Activated T-cell treated with anti-CD3 and anti-CD28 coated beads for 1 hour (primary cell): ENCODE measurements at places on chromosomes 16 and 17.
A peak's percentile ranks its signal among the peaks of the same experiment; 100 is the strongest.

- DNase-seq: no peak
Measured at GRCh38 chr16:12951392-12951791, 50.0 kb downstream of the SHISA9 start.

DNA sequence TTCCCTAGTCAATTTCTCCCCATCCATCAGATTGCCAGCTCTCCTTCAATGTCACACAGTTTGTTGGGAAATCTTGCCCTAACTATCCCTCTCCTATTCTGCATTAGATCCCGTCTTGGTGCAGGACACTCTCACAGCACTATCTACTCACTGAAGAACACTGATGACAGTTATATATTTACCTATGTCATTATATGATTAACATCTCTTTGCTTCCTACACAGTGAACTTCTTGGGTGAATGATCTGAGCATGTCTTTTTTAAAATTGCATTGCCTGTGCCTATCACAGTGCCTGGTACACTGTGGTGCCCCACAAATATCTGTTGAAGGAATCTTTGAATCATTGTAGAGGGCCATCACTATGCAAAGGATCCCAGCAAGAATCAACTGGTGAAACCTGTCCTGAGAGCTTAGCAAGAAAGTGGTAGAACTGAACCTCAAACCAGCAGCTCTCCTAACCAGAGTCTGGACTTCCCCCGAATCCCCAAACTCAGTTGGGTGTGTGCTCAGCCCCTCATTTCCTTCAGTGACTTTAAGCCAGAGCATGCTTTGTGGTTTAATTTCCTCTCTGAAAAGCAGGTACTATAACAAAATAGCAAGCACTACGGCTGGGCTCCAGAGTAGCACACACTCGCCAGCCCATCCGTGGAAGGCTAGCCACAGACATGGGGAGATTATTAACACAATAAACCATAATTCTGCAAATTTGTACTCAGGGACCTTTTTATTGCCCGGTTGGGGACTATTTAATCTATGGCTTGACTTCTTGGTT is 680.7 kb upstream of the SALL1 start:
- DNase-seq: no peak

DNA sequence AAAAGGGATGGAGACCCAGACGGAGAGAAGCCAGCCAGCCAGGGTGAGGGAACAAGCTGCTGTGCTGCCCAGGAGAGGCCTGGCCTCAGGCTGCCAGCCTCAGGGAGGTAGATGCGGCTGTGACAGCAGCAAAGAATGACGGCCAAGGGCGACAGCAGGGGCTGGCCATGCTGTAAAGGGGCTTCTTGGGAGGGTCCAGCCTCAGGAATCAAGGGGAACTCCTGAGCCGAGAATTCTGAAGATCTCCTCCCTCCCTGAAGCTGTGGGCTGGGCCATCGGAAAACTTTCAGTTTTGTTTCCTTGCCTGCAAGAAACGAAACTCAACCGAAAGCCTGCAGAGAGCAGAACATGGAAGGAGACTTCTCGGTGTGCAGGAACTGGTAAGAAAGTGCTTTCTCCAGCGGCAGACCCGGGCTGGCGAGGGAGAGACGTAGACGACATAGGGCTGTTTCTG is at the start of gene XAF1:
XAF1 (plus strand) TSS at position 316 of the 454 bp plus-strand sequence; CDS start at position 349, 33 bp downstream.
- DNase-seq: peak; percentile 54

- DNase-seq: no peak
Measured at GRCh38 chr17:51971121-51971520, 187.4 kb downstream of the CA10 start.

DNA sequence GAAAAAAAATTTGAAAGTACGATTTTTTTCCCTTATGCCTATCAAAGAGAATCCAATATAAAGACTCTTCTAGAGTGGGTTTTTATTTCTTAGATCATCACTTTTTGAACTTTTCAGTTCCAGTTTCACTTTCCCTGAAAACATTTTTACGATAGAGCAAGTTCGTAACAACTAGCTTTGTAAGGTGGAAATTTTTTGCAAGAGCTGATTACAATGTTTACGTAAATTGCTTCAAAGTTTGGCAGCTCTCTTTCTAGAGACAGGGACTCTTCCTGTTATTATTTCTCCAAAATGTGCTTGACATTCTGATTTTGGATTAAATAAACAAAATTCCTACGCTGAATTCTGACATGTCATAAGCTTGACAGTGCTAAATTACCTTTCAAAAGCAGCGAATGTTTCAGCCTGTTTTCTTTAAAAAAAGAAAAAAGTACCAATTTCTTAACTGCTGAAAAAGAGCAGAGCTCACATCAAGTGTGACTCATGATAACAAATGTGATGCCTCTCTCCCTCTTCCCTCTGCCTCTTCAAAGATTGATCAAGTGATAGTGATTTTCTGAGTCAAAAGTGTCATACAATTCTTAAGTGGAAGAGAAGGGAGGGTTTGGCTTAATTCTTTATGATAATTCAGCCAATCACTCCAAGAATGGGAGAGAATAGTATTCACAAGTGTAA is 175.2 kb downstream of the KCNJ2 start:
- no peak for DNase-seq

DNA sequence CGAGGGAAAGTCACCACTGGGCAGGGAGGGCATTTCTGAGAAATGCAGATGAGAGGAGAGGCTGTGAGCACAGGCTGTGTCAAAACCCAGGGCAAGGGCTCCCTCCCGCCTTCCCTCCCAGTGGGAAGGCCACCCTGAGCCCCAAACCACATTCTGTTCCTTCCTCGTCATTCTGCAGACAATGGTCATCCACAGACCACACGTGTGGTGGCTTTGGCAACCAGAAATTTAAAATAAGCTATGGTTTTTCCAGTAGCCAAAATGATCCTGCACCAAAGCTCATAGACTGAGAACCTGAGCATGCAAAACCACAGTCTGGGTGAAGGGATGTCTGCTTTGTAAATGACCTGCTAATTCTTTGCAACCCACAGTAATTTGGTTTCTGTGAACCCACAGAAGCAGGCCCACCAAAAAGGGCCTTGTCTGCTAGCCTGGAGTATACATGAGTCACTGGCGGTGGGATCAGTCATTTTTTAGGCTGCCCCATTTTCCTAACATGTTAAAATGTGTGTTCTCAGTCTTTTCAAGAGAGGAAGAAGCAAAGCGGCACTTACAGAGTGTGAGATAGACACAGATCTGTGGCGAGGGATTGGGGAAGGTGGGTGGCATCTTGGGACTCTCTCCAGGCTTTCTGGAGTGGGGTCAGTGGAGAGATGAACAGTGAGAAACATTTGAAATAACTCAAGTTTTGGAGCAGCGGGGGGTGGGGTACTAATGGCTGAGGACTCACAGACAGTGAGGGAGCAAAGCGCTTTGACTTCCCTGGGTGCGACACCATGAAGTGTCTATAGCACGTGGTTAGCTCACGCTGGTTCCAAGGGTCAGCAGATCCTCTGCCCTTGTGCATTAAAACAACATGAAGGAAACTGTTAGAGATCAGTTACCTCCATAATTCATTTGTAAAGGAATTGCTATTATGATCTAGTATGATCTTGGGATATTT is 20.5 kb downstream of the GRB7 start:
- DNase-seq: peak; percentile 22

DNA sequence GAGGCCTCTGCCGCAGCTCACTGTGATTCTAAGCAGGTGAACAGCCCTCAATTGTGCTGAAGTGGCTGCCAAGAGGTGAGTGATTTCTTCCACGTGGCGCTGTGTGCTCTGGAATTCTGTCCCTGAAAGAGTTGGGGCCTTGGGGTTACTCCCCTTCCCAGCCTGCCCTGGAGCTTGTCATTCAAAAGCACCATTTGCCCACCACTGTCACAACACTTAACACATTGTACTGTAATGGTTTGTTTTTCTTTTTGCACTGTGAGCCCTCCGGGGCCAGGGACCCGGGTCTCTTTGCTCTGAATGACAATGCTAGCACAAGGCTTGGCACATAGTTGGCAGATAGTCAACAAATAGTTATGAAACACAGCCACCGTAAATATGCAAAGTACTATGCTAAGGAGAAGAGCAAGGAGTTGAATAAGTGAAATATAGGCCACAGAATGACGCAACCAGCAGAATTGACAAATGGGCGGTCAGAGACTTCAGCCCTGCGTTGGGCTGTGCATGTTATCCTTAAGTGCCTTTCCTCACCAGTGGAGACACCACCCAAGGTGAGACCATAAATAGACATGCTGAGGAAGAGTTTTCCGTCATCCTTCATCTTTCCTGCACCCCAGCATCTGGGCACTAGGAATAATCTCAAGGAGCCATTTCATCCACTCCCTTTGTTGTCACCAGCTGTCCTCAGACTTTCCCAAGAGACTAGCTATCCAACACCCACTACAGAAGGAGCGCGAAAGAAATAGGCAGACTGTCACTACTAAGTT is 112.0 kb upstream of the DNAH9 start:
- DNase-seq: no peak

DNA sequence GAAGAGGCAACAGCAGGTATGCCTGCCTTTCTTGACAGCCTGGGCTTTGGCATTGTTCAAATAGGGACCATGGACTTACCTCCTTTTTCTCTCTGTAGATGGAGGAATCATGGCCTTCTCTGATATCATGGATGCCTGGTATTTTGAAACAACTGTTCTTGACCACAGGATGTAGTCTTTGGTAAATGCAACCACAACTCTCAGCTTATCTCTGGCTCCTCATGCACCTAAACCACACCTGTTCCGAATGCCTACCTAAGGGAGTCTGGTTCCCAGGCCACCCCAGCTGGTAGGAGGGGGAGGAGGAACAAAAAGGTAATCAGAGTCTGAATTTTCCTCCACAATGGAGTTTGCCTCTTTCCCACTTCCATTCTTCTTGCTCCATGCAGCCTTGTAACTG is 18.8 kb downstream of the CDK5RAP3 start:
- DNase-seq: no peak

GRCh38 chr17:40178021-40178601 is 841 bp downstream of the RAPGEFL1 start:
- DNase-seq: no peak
